ENCODE measurements at places on chromosomes 5 and 9.

DNA sequence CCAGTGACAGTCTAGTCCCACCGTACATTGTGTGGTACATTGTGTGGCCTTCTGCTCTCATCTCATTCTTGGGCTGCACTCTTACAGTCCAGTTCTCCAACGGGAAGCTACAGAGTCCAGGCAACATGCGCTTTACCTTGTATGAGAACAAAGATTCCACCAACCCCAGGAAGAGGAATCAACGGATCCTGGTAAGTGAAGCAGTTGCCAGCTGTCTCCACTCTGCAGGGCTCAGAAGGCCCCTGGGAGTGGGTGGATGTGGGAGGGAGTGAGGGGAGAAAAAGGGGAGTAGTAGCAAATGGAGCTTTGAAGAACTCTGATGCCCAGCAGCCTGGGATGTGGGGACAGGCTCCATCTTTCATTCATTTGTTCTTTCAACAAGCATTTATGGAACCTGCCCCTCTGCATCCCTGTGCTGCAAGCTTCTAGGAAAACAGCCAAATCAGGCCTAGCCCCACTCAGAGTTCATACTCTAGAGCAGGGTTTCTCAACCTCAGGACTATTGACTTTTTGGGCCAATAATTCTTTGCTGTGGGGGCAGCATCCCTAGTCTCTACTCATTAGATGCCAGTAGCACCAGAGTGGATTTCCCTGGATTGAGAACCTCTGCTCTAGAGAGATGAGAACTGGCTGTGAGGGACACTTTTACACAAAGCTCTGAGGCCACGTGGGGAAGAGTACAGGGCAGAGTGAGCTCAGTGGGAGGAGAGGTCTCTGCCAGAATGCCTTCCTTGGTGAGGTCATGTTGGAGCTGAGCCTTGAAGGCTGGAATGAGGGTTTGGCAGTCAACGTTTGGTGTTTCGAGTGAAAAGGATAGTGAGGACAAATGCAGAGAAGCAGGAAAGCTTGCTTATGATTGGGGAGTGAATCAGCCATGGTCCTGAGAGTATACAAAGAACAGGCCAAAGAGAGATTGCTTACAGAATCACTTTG, 1.1 kb downstream of the POLR1E start:
- peaks cover 35% of the 10 kb centered on the region for H3K4me1 ChIP-seq
- no peaks in the 10 kb centered on the region for H3K27me3 ChIP-seq
- DNase-seq = no peak
- H3K27ac ChIP-seq = peak overlapping the region; percentile 95
- peak overlapping the region; percentile 100 for H3K4me3 ChIP-seq

DNA sequence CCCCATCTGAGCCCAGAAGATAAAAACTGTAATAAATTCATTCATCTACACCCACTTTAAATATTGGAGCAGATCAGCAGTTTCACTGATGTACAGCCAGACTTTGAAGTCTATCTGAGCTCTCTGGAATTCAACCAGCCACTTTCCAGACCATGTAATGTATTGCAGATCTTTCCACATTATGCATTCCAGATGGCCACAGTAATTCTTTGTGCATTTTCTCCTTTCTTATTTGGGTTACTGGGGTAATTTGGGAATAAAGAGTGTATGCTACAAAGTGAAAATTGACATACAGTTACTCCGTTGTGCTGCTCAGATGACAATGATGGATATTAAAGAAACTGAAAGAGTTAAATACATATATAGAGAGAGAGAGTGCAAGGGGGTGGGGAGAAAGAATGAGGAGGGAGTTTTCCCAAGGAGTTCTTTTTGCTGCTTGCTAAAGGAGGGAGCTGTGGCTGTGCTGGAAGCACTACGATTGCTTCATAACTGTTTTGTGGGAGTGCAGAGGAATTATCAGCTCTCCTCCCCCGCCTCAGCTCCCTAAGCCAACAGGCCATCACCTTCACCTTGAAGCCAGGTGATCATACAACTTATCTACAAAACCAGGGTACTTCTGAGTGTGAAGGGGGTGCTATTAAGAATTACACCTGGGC, 152.8 kb downstream of the GAS1 start:
- H3K4me3 ChIP-seq = no peak overlapping the region
- H3K36me3 ChIP-seq = no peaks in the 10 kb centered on the region
- no peak overlapping the region for H3K27ac ChIP-seq

DNA sequence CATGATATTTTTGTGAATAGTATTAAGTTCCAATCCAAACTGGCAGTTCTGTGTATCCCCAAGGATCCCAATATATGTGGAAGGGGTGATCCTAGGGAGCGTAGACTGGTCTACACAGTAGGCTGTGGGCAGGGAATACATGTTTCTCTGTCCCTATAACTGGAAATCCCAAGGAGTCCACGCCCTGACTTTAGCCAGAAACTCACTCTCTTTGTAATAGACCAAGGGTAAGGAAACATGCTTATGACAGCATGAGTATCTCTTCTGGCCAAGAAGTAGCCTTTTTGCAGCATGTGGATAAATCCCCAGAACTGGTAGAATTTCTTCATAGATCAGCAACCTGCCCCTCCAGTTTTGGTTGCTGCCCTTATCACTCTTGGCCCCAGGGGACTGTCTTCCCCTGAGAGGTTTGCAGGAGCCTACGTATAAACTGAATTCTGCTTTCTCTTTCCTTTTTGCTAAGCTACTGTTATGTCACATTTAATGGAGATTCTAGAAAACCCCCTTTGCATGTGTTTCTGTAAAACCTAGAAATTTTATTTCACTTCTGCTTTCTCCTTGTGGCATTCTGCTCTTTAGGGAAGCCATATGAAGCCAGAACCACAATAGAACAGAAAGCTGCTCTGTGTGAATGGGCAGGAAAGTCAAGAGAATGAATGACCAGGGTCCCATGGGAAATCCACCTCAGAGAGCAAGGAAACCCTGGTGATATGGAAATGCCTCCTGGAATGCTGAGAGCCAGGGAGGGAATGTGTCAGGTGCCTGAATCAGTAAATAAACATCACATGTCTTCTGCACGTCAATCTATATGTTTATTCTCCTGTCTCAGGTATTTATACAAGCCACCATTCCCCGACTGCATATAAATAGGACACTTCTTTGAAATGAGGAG, 3.5 kb downstream of the IFNA2 start:
- peaks cover 54% of the 10 kb centered on the region for H3K27me3 ChIP-seq
- H3K27ac ChIP-seq = no peak overlapping the region
- H3K4me3 ChIP-seq = no peak overlapping the region
- H3K4me1 ChIP-seq = peaks cover 21% of the 10 kb centered on the region

GRCh38 chr5:126506079-126506478, 82.9 kb downstream of the GRAMD2B start:
- peaks cover 12% of the 10 kb centered on the region for H3K4me1 ChIP-seq
- H3K36me3 ChIP-seq = no peaks in the 10 kb centered on the region

DNA sequence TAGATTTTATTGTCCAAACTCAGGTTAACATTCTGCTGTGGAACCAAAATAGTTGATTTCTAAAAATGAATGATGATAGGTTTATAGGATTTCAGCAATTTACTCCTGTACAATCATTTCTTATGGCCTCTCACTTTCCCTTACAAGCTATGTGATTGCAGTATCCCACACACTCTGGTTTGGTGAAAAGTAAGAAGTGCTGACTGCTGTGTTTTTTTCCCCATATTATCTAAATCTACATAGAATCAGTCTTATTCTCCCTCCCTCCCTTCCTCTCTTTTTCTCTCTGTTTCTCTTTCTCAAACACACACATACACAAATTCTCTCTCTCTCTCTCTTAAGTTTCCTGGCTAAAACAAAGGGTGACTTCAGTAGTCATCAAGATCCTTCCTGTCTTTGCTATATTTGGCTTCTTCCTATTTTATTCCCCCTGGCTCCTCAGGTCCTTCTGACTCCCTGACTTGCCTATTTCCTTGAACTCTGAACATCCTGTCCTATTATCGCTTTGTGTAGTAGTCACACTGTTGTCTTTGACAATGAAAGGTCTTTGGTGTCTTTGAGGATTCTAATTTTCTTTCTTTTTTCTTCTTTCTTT, 55.9 kb upstream of the HAPLN1 start:
- no peak for DNase-seq
- no peaks in the 10 kb centered on the region for H3K4me1 ChIP-seq
- H3K27me3 ChIP-seq = no peaks in the 10 kb centered on the region
- no peak overlapping the region for H3K27ac ChIP-seq
- no peak overlapping the region for H3K4me3 ChIP-seq

- DNase-seq = no peak
- H3K4me1 ChIP-seq = no peaks in the 10 kb centered on the region
- H3K27ac ChIP-seq = no peak overlapping the region
- H3K27me3 ChIP-seq = no peaks in the 10 kb centered on the region
These were observed 601.5 kb downstream of the IRX1 start for GRCh38 chr5:4197151-4197550.

- no peaks in the 10 kb centered on the region for H3K36me3 ChIP-seq
- peaks cover 6% of the 10 kb centered on the region for H3K27me3 ChIP-seq
- no peak for DNase-seq
- H3K4me3 ChIP-seq = no peak overlapping the region
- H3K27ac ChIP-seq = no peak overlapping the region
- no peaks in the 10 kb centered on the region for H3K4me1 ChIP-seq
These were observed 321.5 kb upstream of the RPS23 start for GRCh38 chr5:82599692-82600091.

DNA sequence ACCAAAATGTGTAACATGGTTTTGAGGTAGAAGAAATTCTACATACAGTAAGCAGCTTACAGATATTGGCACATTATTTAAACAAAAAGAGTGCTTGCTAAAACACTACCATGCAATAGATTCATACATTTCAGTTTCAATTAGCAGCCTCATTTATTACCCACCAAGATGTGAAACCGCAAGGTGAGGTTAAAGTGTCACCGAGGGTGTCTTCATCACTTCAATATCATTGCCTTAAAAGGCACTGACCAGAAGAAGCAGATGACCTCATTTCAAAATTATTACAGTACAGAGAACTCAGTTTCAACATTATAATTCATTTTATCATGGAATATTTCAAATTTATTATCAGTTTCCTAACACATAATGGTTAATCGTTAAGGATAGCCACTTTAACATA, 302.2 kb downstream of the ISL1 start:
- no peaks in the 10 kb centered on the region for H3K27me3 ChIP-seq
- no peaks in the 10 kb centered on the region for H3K4me1 ChIP-seq
- H3K36me3 ChIP-seq = no peaks in the 10 kb centered on the region
- H3K4me3 ChIP-seq = no peak overlapping the region
- DNase-seq = no peak

GRCh38 chr9:95025213-95026147, 292.0 kb downstream of the FANCC start:
- H3K4me3 ChIP-seq = no peak overlapping the region
- H3K4me1 ChIP-seq = no peaks in the 10 kb centered on the region
- H3K27me3 ChIP-seq = no peaks in the 10 kb centered on the region
- no peak for DNase-seq

DNA sequence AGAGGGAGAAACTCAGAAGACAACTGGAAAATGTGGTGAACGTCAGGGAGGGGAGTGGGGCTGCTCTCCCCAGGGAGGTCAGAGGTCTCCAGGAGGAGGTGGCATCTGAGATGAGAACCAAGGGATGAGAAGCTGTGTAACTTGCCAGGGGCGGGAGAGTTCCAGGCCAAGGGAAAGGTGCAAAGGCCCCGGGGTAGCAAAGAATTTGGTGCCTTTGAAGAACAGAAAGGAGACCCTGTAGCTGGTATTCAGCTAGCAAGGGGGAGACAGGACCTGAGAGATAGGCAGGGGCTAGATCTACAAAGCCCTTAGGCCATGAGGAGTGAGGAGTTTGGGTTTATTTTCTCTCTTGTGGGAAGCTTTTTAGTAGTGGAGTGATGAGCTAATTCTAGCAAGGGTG, 3.3 kb downstream of the DNM1 start:
- H3K27me3 ChIP-seq = peaks cover 33% of the 10 kb centered on the region
- DNase-seq = no peak
- no peak overlapping the region for H3K4me3 ChIP-seq
- peaks cover 15% of the 10 kb centered on the region for H3K4me1 ChIP-seq

GRCh38 chr9:33751536-33752129, 43.7 kb upstream of the PRSS3 start:
- peak overlapping the region; percentile 1 for H3K4me3 ChIP-seq
- H3K27ac ChIP-seq = no peak overlapping the region
- no peak for DNase-seq

DNA sequence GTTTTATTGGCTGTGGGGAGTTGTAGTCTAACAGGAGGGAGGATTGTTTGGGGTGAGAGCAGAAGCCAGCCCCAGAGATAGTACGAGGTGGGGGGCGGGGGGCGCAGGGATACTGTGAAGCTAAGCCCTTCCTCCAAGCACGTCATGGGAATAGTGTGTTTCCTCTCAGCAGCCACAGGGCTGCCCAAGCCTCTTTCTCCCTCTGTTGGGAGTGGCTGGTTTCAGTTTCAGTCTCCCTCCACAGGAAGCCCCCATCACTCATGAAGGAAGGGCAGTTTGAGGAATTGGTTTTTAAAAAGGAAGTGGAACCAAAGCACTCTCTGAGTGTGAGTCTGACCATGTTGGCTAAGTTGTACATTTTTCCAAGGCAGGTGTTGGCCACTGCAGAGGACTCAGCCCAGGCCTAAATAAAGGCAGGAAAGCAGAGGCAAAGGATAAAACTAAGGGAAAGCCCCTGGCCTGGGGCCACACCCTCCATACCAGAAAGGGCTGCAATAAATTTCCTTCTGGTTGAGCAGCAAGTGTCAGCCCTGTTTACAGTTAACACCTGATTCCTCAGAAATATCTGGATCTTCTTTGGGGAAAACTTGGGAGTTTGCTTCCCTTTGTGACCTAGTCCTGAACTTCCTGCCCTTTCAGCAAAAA, 3.2 kb downstream of the RAB24 start:
- DNase-seq = peak; percentile 68
- peak overlapping the region; percentile 64 for H3K4me3 ChIP-seq
- peak overlapping the region; percentile 88 for H3K27ac ChIP-seq
- H3K27me3 ChIP-seq = no peaks in the 10 kb centered on the region
